ENCODE measurements at places on chromosomes 5 and 9.

DNA sequence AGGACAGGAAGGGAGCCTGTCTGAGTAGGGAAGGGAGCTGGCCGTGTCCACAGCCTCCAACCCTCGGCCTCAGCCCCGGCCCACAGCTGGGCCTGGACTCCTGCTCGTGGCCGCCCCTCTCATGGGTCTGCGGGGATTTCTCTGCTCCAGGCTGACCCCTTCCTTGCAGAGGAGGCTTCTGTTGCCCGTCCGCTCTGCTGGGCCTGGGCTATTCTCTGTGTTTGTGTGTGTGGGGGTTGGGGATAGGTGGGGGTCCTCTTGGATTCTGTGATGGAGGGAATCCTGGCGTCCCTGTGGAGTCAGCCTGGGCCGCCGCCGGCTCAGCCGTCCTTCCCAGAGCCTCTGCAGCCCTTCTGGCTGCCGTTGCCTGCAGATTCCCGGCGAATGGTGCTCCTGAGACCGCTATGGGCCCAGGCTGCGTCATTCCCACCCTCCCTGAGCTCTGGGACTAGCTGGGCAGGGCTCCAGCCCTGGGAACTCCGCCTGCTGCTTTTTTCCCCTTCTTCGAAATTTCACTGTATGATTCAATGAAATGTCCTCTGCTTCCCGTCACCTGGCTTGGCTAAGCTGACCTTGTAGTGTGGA is 64.2 kb downstream of the FGF18 start:
- DNase-seq = no peak

DNA sequence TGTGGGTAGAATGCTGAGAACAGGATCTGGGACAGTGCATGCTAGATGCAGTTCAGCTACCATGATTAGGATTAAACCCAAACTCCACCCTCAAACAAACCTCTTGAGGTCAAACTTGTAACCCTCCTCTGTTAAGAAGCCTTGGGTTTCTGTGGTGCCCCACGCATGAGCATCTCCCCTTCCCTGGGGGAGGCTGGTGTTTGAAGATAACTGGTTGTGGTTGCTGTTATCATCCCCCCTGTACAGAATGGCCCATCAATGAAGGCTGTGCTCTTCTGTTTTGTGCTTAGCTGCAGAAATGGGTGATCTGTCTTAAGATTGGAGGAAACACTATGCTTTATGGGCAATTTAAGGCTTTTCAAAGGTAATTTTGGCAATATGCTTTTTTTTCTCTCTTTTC is 4.4 kb upstream of the DAB2IP start:
- DNase-seq = no peak

DNA sequence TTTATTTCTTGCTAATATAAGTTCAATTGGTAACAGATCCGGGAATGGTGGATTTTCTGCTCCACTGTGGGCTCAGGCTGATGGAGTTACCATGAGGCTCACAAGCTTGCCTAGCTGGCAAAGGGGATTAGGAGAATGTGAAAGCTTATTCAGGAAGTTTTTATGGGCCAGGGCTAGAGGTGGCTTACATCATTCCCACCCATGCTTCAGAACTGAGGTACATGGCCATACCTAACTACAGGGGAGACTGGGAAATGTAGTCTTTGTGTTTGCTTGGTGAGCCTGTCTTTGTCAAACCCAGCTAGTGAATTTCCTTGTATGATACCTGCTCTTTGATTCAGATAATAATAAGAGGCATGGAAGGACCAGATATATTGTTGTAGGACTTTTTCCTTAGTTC is 105.9 kb upstream of the DHFR start:
- no peak for DNase-seq

- DNase-seq = no peak
Measured at GRCh38 chr5:67353500-67354450, 157.2 kb upstream of the CD180 start.

DNA sequence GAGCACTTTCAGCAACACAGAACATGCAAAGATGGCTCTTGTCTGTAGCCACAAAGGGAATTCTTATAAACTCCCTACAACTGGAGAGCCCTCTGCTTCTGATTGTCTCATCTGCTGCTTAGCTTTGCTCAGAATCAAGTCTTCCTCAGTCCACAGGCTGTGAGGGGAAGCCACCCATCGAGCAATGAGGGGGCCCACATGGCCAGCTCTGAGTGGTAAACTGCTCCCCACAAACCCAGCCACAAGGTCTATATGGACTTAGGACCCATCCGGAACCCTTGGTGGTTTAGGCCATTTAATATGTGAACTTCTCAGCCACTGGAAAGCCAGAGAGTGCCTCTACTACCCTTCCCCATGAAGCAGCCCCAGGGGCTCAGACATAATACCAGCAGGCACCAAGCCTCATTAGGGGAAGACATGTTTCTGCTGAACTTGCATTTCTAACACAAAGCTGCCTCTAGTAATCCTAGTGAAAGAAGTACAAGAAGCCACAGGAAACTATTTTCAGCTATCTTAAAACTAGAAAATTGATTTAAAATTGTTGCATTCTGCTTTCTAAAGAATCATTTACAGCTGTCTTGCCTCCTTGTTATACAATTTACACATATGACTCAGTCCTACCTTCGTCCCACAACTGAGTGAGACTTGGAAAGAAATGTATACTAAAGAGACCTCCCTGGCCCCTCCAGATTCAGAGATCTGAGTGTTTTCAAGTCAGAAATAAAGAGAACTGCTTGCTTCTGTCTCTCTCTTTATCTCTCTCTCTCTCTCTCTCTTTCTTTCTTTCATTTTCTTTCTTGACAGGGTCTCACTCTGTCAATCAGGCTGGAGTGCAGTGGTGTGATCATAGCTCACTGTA is 90.2 kb downstream of the ESM1 start:
- DNase-seq = no peak

DNA sequence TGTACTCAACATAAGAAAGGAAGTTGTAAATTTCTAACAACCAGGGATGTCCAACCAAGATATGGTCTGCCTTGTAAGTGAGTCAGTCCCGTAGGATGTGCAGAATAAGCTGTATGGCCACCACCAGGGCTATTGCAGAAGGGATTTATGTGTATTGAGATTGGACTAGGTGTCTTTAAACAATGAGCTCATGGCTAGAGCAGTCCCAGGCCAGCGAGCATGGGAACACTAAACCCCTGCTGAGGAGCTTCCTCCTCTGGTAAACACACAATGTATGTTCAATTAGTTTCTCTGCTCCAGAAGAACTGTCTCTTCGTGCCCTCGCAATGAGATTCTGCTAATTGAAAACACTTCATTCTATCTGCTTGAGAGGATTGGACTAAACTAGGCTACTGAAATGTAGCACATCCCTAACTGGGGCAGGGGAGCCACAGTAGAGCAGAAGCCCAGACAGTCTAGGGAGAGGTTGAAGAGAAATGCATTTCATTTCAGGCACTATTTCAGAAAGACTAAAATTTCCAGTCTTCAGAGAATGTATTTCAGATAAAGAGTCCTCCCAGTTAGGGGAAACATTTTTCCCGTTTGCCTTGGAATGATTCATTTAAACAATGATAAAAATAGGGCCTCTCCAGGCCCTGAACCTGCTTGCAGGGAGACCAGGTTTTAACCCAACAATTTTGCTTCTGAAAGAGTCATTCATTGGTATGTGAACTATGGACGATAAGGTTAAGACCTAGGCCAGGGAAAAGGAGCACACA is 154.7 kb downstream of the FAM114A2 start:
- no peak for DNase-seq

GRCh38 chr9:99296291-99296951 is 74.3 kb downstream of the SEC61B start:
- DNase-seq = no peak

- DNase-seq = no peak
Measured at GRCh38 chr5:135491552-135492318, 39.6 kb upstream of the TIFAB start.

GRCh38 chr5:67012171-67012570 is 184.4 kb downstream of the CD180 start:
- DNase-seq = no peak

GRCh38 chr5:17951392-17952169 is 317.3 kb downstream of the TAF11L14 start:
- no peak for DNase-seq

DNA sequence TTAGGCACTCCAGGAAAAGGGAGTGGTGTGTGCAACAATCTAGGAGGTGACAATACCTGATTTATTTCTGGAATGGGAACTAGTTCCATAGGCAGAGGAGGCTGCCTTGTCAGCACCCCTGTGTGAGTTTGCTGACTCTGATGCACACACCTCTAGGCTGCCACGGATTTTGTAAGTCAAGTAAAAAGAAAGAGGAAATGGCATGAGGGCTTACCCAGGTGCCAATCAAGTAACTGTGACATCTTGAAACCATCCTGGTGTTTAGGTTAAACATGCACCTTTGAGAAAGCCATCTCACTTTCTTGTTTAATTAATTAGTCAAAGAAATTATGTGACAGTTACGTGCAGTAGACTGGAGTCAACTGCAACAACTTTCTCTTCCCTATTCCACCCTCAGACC is 32.3 kb upstream of the FAM81B start:
- DNase-seq = no peak

- DNase-seq = no peak
Measured at GRCh38 chr9:131418143-131419025, 24.5 kb downstream of the PRRC2B start.

DNA sequence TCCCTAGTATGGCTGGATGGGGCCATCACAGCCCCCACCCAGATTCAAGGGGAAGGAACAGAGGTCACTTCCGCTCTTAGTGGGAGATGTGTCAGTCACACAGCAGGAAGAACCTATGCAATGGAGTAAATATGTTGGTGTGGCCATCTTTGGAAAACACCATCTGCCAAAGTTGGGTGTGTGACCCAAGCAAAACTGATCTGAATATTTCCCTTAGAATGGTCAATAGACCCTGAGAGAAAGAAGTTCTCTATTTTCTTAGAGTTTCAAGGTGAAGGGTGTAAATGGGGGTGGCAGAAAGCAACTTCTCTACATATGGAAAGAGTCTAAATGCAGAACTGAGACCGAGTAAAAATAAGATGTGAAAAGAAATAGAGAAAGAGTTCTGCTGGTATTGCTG is 212.7 kb downstream of the ESM1 start:
- DNase-seq = no peak

- DNase-seq = no peak
Measured at GRCh38 chr9:24007185-24007584, 181.1 kb upstream of the ELAVL2 start.

- DNase-seq = no peak
Measured at GRCh38 chr5:7828269-7828668, 22.7 kb downstream of the CFAP90 start.

DNA sequence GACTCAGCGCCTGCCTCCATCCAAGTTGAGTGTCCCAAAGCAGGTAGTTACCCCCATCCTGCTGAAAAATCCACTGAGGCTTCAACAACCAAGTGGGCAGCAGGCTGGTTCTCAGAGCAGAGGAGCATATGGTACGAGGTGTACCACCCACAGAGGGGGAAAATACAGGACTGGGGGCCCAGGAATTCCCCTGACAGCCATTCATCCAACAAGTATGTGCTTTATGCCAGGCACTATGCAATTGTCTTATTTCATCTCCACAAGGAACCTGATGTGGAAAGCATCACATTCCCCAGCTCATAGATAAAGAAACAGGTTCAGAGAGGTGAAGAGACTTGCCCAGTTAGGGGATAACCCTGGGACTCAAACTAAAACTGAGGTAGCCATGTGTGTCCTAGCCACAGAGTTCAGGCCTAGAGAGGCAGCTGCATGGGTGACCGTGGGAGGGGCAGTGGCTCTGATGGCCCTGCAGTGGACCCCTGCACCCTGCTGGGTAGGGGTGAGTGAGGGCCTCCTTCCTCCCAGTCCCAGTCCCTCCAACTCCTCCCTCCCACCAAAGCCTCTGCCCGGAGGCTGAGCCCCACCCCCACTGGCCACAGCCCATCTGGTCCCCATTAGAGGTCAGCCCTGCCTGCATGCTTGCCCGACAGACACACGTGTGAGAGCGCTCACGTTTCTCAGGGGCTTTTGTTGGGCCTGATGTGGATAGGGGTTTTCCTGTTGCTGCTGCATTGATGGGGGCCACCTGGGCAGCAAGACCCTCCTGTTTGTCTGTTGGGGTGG is 11.5 kb downstream of the PDLIM4 start:
- no peak for DNase-seq

- no peak for DNase-seq
Measured at GRCh38 chr5:113140837-113141671, 164.5 kb downstream of the DCP2 start.

GRCh38 chr9:88733651-88734421 is 198.9 kb downstream of the NXNL2 start:
- no peak for DNase-seq

- no peak for DNase-seq
Measured at GRCh38 chr5:90017239-90017638, 392.3 kb downstream of the CETN3 start.

GRCh38 chr5:135934939-135935338 is 19.8 kb downstream of the LECT2 start:
- no peak for DNase-seq

DNA sequence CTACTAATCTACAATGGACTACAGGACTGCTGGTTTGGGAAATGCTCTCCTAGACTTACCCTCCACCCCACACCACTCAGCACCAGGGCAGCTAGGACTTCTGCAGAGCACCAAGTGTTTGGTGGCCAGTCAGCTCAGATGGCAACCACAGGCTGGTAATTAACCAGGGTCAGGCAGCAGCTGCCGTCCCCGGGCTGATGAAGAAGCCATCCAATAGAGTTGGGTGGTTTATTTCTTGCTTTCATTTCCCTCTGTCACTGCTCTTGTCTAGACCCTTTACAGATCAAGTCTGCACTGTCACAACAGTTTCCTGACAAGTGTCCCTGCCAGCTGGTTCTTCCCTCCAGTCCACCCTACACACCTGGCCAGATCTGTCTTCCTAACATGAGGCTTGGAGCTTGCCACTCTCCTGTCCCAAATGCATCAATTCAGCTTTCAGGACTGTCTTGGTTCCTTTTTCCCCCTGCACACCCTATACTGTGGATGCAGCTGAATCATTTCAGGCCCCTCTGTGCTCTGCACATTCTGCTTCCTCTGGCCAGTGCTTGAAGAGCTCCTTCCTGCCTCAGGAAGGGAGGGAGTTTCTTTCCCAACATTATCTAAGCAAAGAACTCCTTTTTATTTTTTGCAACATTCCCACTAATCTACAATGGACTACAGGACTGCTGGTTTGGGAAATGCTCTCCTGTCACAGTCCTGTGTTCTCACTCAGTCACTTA is 30.2 kb upstream of the HSPA9 start:
- DNase-seq = no peak

GRCh38 chr5:131394128-131394527 is 130.3 kb downstream of the CDC42SE2 start:
- DNase-seq = peak; percentile 38

- no peak for DNase-seq
Measured at GRCh38 chr9:16281707-16282106, 588.8 kb downstream of the BNC2 start.

Data from effector CD4-positive, alpha-beta T cell (primary cell).